ENCODE measurements at places on chromosomes 2 and 18.

DNA sequence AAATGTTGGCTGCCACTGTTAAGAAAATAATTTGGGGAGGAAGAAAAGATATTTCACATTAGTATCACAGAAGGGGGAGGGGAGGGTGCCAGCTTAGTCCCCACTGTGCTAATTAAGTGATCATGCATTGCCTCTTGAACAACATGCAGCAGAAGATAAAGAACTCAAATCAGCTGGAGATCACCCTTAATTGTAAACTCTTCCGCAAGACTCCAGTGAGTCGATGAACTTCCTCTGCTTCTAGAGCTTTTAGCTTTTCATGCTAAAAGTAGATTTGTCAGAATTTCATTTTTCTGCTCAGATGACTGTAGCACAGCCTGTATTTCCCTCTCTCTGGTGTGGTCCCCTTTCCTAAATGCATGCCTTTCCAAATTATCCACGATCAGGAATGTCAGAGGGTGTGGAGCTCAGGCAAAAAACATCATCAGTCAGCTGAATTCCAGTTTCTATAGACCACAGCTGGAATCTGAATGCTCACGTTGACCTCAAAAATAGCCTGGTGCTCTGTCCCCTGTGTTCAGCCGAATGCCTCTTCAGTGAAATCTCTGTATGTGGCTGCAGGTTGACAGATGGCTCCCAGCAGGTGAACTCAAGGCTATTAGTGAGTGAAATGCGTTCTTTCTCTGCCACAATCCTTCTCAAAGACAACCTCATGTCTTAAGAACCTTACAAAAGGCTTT, 156.8 kb upstream of the UNC80 start:
- no peak for DNase-seq

DNA sequence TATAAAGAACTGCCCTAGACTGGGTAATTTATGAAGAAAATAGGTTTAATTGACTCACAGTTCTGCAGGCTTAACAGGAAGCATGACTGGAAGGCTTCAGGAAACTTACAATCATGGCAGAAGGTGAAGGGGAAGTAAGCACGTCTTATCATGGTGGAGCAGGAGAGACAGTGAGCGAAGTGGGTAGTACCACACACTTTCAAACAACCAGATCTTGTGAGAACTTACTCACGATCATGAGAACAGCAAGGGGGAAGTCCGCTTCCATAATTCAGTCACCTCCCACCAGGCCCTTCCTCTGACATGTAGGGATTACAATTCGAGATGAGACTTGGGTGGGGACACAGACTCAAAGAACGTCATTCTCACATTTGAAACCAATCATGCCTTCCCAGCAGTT, 260.1 kb upstream of the FAM98A start:
- no peak for DNase-seq

- DNase-seq, result no peak
These were observed 1.5 kb downstream of the ZNF804A start for GRCh38 chr2:184599872-184600222.

GRCh38 chr18:25614168-25614567, 262.2 kb upstream of the ZNF521 start:
- no peak for DNase-seq

- DNase-seq, result no peak
These were observed 178.3 kb upstream of the SERPINE2 start for GRCh38 chr2:224217233-224217961.

- no peak for DNase-seq
These were observed 1.1 kb upstream of the NCKAP5 start for GRCh38 chr2:133569286-133569830.

GRCh38 chr2:227813229-227813561, 447 bp upstream of the CCL20 start:
- no peak for DNase-seq

DNA sequence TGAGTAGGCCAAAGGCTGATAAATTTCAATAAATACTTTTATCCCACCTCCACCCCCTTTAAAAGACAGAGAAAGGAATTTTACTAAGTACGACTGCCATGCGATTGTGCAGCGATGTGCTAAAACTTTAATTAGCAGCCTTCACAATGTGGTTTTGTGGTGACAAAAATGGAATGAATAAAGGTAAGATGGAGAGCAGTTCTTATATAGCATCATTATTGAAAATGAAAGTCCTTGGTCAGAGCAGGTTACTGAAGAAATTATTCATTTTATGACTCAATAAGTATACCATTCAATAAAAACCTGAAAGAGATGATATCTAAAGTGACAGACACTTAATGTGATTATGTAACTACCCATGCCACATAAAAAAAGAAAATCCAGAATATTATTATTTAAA, 33.2 kb upstream of the MTIF2 start:
- no peak for DNase-seq

- DNase-seq, result no peak
These were observed 52.5 kb downstream of the RNF152 start for GRCh38 chr18:61840324-61840723.

DNA sequence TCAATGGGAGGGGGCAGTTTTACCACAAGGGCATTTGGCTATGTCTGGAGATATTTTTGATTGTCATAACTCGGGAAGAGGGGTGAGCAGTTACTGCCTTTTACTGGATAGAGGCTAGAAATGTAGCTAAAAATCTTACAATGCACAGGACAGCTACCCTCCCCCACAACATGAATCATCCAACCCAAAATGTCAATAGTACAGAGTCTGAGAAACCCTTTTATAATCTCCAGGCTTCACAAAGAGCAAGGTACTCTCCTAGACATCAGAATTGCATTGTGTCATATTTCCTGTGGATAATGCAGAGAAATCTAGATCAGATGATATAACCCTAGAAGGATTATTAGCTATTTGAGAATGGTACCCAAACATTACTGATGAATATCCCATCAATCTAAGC, 277.1 kb upstream of the NRP2 start:
- DNase-seq, result no peak

GRCh38 chr2:133773854-133774653, 205.8 kb upstream of the NCKAP5 start:
- no peak for DNase-seq

GRCh38 chr2:198127627-198128026, 323.2 kb downstream of the PLCL1 start:
- no peak for DNase-seq

- no peak for DNase-seq
These were observed 625 bp downstream of the LYPD6 start for GRCh38 chr2:149331023-149331400.

DNA sequence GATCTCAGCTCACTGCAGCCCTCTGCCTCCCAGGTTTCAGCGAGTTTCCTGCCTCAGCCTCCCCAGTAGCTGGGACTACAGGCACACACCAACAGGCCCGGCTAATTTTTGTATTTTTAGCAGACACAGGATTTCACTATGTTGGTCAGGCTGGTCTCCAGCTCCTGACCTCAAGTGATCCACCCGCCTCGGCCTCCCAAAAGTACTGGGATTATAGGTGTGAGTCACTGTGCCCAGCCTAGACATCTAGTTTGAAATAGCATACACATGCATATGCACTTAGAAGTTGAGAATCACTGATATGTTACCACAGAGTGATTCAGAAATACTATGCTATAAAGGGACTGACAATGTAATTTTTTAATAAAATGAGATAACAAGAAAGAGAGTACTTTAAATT, 69.8 kb upstream of the CDKL4 start:
- DNase-seq, result no peak

DNA sequence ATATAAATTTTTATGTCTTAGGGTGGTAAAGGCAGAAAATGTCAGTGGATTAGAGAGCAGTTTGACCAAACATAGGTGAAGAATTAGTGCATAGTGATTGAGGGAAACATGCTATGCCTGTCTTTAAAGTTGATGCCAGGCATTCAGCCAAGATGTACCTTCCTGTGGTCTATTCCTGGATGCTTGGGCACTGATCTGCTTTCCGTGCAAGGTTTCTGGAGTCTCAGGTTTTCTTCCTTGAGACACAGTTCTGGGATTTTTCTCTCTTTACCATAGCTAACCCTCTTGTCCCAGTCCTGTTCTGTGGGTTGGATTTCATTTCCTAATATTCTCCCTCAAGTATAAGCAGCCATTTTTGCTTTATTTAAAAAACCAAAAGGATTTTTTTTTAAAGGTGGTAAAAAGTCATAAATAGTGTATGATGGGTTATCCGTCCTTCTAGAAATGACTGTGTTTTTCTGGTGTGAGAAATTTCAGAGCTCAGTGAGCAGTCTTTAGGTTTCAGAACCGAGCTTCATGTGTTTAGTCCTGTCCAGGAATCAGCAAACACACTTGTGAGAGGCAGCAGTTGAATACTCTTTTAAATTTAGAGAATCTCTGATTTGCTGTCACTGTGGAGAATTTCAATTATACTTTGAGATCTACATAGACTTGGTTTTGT, 43.0 kb upstream of the CYBRD1 start:
- DNase-seq, result no peak

DNA sequence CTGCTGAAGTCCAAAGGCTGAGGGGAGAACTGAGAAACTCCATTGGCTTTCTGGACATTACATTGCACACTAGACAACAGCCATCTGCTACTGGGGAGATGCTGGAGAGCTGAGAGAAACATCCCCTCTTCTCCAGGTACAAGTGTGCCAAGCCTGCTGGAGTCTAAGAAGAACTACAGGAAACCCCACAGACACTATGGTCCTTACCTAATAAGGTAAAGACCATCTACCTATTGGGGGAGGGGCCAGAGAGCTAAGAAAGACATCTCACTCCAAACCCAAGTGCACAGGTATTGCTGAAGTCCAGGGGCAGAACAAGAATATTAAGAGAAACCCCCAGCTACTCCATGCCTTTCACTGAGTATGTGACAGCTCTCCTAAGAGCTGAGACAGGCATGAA, 338.7 kb upstream of the NCKAP5 start:
- DNase-seq, result no peak

GRCh38 chr2:238466243-238466756, 39.6 kb downstream of the ASB1 start:
- no peak for DNase-seq

DNA sequence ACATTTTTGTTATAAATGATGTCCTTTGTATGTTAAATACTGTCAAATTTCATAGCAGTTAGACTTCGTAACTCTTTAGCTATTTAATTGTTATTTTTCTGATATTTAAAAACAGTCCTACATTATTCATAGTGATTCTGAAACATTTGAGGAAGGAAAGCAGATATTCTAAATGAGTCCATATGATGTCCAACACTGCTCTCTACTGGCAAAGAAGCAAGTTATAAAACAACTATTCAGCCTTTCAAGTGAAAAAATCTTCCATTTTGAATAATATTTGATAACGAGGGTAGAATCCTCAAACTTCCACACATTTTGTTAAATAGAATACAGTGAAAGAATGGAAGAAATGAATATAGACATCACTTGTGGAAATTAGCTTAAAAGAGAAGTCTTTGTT, 220.8 kb downstream of the GULP1 start:
- DNase-seq, result no peak

- no peak for DNase-seq
These were observed 48.8 kb downstream of the ASB1 start for GRCh38 chr2:238475566-238475965.

- DNase-seq, result no peak
These were observed 188.4 kb upstream of the TPO start for GRCh38 chr2:1224901-1225300.

DNA sequence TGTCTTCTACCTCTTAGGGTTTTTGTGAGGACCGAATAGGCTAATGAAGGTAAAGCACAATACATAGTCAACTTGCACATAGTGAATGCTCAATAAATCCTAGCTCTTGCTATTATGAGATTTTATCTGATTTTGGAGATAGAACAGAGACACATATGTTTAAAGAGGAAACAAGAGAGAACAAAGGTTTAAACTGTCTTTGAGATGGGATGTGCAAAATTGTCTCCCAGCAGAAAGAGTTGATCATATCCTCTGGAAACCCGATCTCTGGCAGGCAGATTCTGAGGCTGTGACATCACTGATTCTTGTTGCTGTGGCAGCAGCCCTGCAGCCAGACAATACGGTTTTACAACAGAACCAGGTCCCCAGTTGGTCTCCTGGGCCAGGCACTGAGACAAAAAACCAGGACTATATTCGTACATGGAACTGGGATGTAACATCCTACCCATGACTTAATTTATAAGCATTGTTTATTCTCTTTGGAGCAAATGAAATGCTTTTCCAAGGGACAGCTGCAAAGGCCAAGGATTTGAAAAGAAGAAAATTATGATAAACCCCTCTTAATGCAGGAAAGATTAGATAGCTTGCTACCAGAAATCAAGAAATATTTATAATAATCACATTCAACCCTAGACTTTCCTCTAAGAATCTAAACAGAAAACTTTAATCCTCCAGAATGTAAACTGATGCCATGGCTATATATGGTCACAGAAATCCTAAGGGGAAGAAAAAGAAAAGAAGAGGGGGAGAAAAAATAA, 80.2 kb downstream of the SLC8A1 start:
- DNase-seq, result no peak

- no peak for DNase-seq
These were observed 31.7 kb upstream of the ZBTB7C start for GRCh38 chr18:48440924-48441323.

GRCh38 chr18:60003610-60004185, 103.9 kb downstream of the PMAIP1 start:
- DNase-seq, result no peak

- no peak for DNase-seq
These were observed 66.3 kb upstream of the SCG2 start for GRCh38 chr2:223668302-223668998.

DNA sequence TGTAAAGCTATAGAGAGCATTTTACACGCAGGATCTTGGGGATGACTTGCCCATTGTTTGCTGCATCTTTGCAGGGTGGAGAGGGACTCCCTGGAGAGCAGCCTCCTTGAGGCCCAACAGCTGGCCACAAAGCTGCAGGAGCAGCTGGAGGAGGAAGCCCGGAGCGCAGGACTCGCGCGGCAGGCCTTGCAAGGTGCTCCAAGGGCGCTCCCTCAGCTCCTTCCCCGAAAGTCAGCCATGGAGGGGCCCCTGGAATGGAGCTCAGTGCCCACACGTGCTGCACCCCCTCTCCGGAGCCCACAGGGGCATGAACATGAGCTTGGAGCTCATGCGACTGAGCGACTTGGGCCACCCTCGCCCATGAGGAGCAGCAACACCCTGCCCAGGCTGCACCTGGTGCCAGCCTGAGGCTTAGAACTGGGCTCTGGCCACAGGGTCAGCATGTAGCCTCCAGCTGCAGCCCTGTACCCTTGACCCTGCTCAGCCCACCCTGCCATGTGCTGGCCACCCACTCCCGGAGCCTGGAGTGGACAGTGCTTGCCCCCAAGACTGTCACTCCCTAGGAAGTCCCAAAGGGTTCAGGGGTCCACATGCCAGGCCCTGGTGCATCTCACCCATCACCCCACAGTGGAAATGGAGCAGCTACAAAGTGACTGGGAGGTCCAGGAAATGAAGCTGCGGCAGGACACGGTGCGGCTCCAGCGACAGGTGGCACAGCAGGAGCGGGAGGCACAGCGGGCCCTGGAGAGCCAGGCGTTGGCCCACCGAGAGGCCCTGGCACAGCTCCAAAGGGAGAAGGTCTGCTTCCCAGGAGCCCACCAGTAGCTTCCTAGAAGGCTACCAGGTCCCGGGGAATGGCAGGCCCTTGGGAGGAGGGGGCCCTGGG, 43.0 kb downstream of the CROCC2 start:
- DNase-seq, result no peak

GRCh38 chr2:217090024-217090473, 230.2 kb upstream of the TNP1 start:
- DNase-seq, result no peak

All from activated B cell treated with CpG ODN at 0.5 μM for 24 hours (primary cell).